Mucosa of descending colon (tissue), 3 donors: ENCODE measurements at places on chromosomes 6 and 20. TPM values are rescaled to one million over a fixed set of nuclear protein-coding genes. Genes with fewer than 3 reads are reported as not detected.

The CRYBG1 gene
- 26.6 TPM for total RNA-seq

The CST2 gene
- not detected for total RNA-seq

The SLC17A2 gene
- not detected for total RNA-seq

The TMEM200A gene
- total RNA-seq: 8.1 TPM

The ZNF391 gene
- 2.2 TPM for total RNA-seq

The PACRG gene
- 1.3 TPM for total RNA-seq

The SMIM13 gene
- total RNA-seq: 5.4 TPM

The CYP21A2 gene
- total RNA-seq: 0.94 TPM

The SIM1 gene
- total RNA-seq: not detected

The RAB32 gene
- total RNA-seq: 30.6 TPM

The TMEM217 gene
- total RNA-seq: 0.96 TPM

The ISM1 gene
- total RNA-seq: 0.72 TPM

The NFATC2 gene
- total RNA-seq: 7.2 TPM

The PGC gene
- total RNA-seq: not detected

The SLC17A3 gene
- not detected for total RNA-seq

The WFDC12 gene
- total RNA-seq: not detected

The RSPH4A gene
- total RNA-seq: 0.14 TPM

The C6orf141 gene
- total RNA-seq: 10.6 TPM

The SLCO4A1 gene
- 15.0 TPM for total RNA-seq

The ABHD16B gene
- total RNA-seq: not detected

The SPATA2 gene
- 20.2 TPM for total RNA-seq

The OR2J3 gene
- total RNA-seq: not detected

The KIAA1755 gene
- total RNA-seq: 22.4 TPM
